Vagina (tissue), 2 donors: ENCODE measurements at places on chromosomes 2 and 18.

GRCh38 chr2:44546459-44547127 lies 184.8 kb downstream of the CAMKMT start:
- DNase-seq, result no peak

DNA sequence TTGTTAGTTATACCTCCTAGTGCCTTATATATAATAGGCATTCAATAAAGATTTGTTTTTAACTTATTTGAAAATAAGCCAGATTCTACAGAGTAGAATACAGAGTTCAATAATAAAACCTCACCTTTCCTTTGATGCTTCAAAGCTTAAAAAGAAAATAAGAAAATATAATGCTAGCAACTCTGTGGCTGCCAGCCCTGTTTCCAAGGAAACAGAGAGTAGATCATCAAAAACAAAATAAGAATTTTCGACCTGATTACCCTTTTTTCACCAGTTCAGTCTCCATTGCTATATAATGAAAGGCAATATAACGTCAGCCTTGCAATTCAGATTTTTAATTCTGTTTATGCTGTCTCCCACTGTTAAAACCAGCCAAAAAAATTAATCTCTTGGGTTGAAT lies 8.9 kb upstream of the PGAP1 start:
- no peak for DNase-seq

GRCh38 chr2:44929735-44930273 lies 11.7 kb upstream of the SIX3 start:
- DNase-seq, result no peak

- DNase-seq, result peak; percentile 75
These were observed 12.9 kb downstream of the ALLC start for GRCh38 chr2:3670941-3671340.

DNA sequence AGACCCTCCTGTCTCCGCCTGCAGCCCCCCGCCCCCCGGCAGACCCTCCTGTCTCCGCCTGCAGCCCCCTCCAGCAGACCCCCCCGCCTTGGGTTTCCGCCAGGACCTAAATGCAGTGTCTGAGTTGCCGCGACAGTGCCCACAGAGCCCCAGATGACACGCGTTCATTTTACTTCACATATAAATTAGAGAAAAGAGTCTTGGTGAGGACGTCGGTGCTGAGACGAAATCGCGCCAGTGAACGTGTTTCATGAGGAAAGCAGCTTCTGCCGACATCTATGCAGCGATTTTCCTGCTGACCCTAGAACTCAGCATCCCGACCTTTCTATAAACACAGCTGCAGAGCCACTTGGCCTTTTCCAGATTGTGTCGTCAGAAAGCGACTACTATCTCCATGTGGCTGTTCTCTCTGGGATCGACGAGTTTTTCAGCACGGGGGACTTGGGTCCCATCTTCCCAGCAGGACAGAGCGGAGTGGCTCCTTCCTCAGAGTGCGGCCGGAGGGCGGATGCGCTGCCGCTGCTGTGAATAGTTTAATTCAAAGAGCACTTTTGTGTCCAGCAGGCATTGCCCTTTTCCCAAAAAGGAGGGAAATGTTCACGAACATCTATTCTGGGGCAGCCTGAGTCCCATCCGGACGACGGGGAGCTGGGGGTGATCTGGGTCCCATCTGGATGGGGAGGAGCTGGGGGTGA lies 136.7 kb downstream of the NFATC1 start:
- no peak for DNase-seq

GRCh38 chr2:85246348-85246747 lies 81.4 kb downstream of the TGOLN2 start:
- DNase-seq, result no peak

GRCh38 chr2:68588589-68588988 lies 54.8 kb upstream of the PROKR1 start:
- DNase-seq, result no peak

GRCh38 chr2:221096706-221097567 lies 475.2 kb downstream of the EPHA4 start:
- no peak for DNase-seq

- no peak for DNase-seq
These were observed 74.5 kb downstream of the SPATS2L start for GRCh38 chr2:200380833-200381542.

- DNase-seq, result no peak
These were observed 29.5 kb upstream of the NFU1 start for GRCh38 chr2:69466728-69467127.

- DNase-seq, result no peak
These were observed 969.1 kb upstream of the CDH2 start for GRCh38 chr18:29146068-29146467.

DNA sequence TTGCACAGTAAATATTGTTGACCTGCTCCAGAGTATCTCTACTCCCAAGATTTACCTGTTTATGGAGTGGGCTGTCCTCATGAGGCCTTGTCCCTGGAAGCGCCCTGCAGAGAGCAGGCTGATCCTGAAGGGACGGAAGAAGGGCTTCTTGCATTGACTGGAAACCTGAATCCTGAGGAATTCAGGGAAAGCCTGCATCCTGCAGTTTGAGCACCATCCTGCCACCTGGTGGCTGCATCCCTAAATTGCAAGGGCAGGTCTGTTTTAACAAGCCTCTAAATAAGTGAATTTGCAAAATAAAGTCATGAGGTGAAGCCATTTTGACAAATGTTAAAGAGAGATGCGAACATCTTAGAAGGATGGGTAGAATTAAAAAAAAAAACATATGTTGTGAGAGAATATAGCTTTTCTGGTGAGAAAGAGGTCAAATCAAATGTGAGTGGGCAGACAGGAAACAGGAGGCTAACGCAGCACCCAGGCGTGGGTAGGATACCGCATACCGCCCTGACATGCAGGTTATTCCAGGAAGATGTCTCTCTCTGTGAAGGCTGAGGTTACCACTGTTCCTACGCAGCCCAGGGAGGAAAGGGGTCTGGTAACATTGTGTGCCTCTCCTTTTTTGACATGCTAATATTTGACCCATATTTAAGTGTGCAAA lies 754.9 kb downstream of the RNF144A start:
- DNase-seq, result no peak

DNA sequence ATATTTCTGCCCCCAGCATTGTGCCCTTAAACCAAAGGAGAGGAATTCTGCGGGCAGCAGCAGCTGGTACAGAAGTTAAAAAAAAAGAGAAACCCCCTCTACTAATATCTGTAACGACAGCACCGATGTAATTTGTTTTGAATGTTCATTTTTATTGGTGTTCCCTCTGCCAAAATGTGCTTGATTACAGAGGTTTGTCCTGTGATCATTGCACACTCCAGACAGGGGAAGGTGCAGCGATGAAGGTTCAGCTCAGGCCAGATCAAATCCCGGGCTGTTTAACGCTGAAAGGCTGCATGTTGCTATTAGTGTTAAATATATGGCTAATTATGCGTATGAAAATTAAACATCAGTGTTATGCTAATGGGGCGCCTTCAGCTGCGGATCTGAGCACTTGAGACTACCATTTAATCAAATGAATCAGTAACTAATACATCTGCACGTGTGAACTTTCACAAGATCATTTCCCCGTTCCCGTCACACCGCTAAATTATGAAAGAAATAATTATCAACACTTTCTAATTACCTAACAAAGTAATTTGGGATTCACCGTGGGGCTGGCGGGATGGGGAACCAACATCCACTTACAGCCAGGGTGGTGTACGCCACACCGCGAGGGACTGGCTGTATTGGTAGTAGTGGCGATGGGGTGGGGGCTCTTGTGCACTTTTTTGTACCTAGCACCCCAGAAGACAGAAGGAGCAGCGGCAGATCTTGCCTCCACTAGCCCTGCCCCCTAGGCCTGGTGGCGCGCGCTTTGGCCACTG lies 1.5 kb upstream of the DLX1 start:
- DNase-seq, result peak; percentile 69

GRCh38 chr2:21501376-21502027 lies 377.7 kb downstream of the TDRD15 start:
- no peak for DNase-seq

GRCh38 chr2:62216616-62217015 lies 20.7 kb downstream of the B3GNT2 start:
- DNase-seq, result no peak

DNA sequence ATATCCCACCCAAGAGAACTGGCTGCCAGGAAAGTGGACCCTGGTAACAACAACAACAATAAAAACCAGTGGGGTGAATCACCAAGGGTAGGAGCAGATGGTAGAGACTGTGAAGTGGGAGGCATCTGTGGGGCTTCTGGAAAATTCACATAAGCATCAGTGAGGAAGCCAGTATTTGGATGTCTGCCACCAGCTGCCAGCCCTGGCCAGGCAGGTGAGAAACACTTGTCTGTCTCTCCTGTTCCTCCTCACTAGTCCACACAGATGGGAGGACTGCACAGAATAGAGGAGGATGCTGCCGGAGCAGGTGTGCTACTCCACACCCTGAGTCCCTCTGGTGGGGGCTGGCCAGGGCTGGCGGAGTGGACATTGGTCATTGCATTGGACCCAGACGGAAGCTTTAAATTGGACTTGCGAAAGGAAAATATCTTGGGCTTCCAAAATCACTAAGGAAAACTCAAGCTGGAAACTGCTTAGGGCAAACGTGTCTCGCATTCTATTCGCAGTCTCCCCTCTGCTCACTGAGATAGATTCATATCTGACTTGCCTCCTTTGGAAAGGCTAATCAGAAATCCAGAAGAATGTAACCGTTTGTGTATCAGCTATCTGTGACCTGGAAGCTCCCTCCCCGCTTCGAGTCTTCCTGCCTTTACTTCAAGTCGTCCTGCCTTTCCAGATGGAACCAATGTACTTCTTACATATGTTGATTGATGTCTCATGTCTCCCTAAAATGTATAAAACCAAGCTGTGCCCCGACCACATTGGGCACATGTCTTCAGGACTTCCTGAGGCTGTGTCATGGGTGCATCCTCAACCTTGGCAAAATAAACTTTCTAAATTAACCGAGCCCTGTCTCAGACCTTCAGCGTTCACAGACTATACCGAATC lies 69.1 kb downstream of the NAB1 start:
- DNase-seq, result no peak

GRCh38 chr2:215693193-215693998 lies 257.5 kb upstream of the FN1 start:
- no peak for DNase-seq

GRCh38 chr2:173407176-173407575 lies 52.5 kb downstream of the CDCA7 start:
- no peak for DNase-seq

- no peak for DNase-seq
These were observed 31.7 kb upstream of the SIX3 start for GRCh38 chr2:44909831-44910230.

- DNase-seq, result no peak
These were observed 36.2 kb upstream of the CCBE1 start for GRCh38 chr18:59733421-59733820.

DNA sequence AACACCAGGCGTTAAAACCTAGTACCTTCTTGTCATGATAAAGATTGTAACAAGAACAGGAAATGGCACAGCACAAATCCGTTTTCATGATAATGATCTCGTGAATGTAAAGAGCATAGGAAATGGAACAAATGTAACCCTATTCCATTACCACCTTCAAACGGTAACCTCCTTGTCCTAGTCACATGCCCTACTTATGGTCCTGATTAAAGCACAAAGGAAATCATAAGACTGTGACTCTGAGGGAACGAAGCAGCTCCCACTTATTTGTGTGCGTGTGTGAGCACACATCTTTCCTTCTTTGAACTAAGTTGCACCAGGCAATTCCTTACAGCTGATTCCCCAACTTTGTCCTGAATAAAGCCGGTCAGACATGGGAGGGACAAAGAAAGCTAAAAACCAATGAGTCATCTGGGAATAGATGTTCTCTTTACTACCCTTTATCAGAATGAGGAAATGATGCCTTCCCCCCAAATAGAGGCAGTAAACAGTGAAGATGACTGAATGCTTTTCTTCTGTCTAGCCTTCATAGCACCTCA lies 192.6 kb downstream of the IKZF2 start:
- no peak for DNase-seq

GRCh38 chr18:27668158-27668557 lies 483.1 kb upstream of the CHST9 start:
- DNase-seq, result no peak

- no peak for DNase-seq
These were observed 1663.6 kb downstream of the SUCLG1 start for GRCh38 chr2:82795446-82795845.

DNA sequence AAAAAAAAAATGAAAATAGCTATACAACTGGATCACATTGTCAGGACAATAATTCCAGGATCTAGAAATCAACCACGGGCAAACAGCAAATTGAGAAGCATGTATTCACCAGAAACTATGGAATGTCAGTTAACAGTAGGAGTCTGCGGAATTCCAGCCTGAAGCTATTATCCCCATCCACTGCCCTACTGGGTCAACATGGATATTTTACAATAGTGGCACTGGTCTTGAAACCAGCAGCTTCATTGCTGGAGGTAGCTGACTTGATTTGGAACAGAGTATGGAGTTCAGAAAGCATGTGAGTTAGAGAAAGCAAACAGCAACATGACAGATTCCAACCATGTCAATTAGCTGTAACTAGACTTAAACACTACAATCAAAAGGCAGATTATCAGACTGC lies 55.7 kb upstream of the PDE1A start:
- no peak for DNase-seq

DNA sequence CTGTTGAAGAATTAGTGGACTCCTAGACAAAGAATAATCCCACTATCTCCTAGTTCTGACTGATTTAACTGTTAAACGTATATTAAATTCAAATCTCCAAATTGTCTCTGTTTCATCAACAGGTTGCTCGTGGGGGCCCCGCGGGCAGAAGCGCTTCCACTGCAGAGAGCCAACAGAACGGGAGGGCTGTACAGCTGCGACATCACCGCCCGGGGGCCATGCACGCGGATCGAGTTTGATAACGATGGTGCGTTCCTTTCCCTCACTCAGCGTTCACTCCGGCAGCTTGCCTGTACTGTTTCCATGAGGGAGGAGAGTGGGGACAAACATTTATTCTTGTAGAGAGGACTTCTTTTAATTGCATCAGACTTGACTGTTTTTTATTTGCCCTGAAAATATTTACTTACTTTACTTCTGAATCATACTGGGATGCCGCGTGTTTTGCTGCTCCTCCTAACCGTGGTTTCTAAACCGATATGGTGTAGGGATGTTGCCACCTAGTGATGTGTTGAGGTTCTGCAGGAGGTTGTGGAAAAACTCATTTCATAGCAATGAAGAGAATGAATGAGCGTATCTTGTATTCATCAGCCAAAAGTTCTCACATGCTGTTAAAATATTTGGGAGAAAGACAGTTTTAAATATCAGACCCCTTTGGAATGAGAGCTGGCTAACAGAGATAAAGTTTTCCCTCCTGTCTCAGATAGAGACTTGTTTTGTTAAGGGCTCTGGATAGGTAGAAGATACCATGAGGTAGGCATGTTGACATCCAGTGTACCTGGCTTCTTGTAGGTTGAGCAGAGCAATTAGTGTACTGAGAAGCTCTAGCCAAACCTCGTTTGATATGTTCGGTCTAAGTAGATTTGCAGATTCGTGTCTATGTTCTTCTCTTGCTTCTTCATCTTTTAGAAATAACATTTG lies 38.3 kb downstream of the ITGA6 start:
- DNase-seq, result no peak

- DNase-seq, result no peak
These were observed 17.7 kb downstream of the MBOAT2 start for GRCh38 chr2:8985561-8986326.
